A549 treated with CpdA at 1 μM for 4 hours (cell line): ENCODE measurements at places on chromosomes 3 and 15. TPM values are rescaled to one million over a fixed set of nuclear protein-coding genes. Genes with fewer than 3 reads are reported as not detected.

Gene RAD51
- total RNA-seq = 18.5 to 23.7 TPM (median 18.7 TPM) in 5 replicates

Gene CCR4
- 0.03 to 0.11 TPM (median 0.09 TPM) in 3 of 5 replicates, not detected in the others for total RNA-seq

Gene FBXO40
- total RNA-seq = not detected in 5 replicates

Gene IL16
- 0.07 TPM in 1 of 5 replicates, not detected in the others for total RNA-seq

Gene CASR
- total RNA-seq = not detected in 5 replicates

Gene CPB1
- total RNA-seq = not detected in 5 replicates

Gene GAP43
- total RNA-seq = 0.05 to 0.08 TPM in 2 of 5 replicates, not detected in the others

Gene RTP1
- total RNA-seq = not detected in 5 replicates

Gene CYP1A1
- total RNA-seq = 1.1 to 2.1 TPM (median 2.0 TPM) in 5 replicates

Gene CDHR4
- total RNA-seq = 0.16 to 0.53 TPM (median 0.40 TPM) in 5 replicates

Gene CCDC39
- total RNA-seq = not detected in 5 replicates

Gene ZNF660
- total RNA-seq = not detected in 5 replicates

Gene LMLN
- 1.7 to 2.6 TPM (median 2.3 TPM) in 5 replicates for total RNA-seq

Gene KCNH8
- not detected in 5 replicates for total RNA-seq

Gene GPR176
- total RNA-seq = 11.0 to 13.9 TPM (median 11.3 TPM) in 5 replicates

Gene CNTN4
- total RNA-seq = not detected in 5 replicates

Gene ZBBX
- not detected in 5 replicates for total RNA-seq

Gene GNAT1
- total RNA-seq = 0.02 TPM in 1 of 5 replicates, not detected in the others

Gene HIGD2B
- not detected in 5 replicates for total RNA-seq
